Hepatocyte (in vitro differentiated cells): ENCODE measurements at places on chromosomes 2 and 18.

DNA sequence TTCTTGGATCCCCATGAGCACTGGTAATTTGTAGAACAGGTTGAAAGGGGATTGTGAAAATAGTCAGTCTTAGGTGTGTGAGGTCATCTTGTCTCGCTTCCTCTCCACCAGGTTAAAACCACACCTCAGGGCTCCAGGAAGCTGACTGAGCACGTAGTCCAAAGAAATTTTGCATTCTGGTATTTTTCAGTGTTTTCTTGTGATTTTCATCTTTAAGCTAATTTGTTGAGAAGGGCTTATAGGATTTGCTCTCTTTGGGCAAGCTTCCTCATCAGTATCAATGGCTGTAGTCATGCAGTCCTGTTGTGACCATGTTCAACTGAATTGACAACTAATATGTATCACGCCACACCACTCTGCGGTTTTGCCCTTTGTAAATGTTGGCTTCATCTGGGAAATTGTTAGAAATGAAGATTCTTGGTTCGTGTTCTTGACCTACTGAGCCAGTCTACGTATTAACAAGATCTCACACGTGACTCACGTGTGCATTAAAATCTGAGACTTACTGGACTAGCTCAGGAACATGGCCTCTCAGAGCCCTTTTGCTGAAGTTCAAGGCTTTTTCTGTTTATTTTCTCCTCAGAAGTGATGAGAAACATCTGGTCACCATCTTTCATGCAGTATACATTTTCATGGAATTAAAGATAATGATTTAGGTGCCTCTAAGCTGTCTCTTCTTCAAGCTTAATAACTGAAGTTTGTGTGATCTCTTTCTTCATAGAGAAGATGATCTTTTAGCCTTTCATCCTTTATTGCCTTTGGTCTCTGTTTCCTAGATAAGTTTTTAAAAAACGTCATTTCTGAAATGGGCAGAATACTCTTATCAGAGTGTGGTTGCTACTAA, 32.8 kb downstream of the FMNL2 start:
- peak; percentile 16 for DNase-seq

- DNase-seq: no peak
These were observed 20.2 kb downstream of the PRKAG3 start for GRCh38 chr2:218811382-218811781.

DNA sequence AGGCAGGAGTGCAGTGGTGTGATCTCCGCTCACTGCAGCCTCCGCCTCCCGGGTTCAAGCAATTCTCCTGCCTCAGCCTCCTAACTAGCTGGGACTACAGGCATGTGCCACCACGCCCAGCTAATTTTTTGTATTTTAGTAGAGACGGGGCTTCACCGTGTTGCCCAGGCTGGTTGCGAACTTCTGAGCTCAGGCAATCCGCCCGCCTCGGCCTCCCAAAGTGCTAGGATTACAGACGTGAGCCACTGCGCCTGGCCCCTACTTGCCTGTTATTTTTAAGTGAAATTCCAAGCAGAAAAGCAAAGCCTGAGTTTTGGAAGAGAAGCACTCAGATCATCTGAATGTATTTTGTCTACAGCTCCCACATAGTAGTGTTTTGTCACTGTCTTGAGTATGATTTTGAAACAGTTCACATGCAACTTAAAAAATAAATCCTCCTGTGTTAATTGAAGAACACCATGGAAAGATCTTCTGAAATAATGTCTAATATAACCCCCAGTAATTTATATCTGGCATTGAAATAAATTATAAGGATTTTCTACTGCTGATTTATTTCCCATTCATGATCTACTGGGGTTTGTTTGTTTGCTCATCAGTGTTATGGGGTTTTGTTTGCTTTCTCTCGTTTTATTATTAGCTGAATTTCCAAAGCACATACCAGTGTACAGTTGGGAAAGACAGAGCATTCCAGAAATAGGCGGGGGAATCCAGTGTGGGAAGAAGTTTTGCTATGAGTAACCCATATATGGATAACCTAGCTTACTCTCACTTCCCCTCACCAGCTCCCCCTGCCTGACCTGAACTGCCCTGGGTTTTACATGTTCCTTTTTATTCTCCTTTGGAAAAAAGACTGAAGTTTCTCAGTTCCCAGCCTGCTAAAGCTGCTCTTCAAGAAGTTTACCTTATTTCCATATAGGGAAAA, 80.1 kb upstream of the MAP3K20 start:
- DNase-seq: peak; percentile 75

DNA sequence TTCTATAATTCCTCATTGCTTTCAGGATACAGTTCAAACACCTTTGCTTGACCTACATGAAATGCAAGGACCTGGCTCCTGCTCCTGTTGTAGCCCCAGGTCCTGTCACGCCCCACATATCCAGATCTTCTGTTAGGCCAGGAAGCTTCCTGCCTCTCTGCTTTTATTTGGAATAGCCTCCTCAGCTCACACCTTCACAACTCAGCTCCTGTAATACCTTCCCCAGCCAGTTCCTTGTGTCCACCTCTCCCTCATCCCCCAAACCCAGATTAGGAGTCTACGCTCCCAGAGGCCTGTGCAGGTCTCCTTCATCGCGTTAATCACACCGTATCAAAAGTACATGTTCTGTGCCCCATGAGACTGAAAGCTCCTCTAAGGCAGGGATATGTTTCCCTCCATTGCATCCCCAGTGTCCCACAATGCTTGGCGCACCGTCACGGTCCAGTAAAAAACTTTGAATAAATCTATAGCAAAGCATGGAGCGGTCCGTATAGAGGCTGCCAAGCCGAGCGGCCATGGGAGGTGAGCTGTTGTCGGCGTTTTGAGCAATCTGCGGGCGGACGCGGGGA, 371 bp downstream of the MDH1B start:
- no peak for DNase-seq

DNA sequence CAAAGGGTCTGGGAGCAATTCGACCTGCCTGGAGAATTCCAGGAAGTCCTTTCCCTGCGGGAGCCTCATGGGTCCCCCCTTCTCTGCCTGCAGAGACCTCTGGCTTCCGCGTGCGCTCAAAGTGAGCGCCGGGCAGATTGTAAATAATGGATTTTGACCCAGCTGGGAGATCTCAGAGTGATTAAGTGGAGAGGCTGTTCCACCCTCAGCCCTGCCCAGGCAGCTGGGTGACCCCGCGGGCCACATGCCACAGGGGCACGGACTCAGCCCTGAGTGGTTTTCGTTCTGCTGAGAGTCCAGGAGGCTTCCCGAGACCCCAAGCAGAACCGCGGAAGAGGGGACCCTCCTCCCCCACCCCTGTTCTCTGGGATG, 1.2 kb downstream of the KCNG2 start:
- DNase-seq: peak; percentile 34

- DNase-seq: no peak
These were observed 256.9 kb downstream of the NDUFA10 start for GRCh38 chr2:239768031-239768790.
